NAMALWA (cell line): ENCODE measurements at places on chromosomes 5 and 9.
A peak's percentile ranks its signal among the peaks of the same experiment; 100 is the strongest.

- DNase-seq, result no peak
These were observed 43.1 kb downstream of the COL27A1 start for GRCh38 chr9:114198249-114199040.

DNA sequence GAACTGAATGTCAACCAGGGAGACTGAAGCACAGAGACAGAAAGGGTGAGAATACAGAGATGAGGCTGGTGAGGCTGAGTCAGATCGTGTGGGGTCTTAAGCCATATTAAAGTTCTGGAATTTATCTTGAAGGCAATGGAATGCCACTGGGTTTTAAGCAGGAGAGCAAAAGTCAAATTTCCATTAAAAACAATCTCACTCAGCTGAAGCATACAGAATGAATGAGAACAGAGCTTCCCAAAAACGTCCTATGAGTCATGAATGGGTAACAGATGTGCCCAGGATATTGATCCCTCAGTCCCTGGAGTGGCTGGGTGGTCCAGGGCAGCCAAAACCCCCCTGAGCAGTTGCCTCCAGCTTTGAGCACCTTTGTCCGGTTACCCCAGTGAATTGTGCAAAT lies 44.9 kb downstream of the PFDN1 start:
- no peak for DNase-seq

- DNase-seq, result no peak
These were observed 40.8 kb downstream of the CSF1R start for GRCh38 chr5:150045549-150045948.

DNA sequence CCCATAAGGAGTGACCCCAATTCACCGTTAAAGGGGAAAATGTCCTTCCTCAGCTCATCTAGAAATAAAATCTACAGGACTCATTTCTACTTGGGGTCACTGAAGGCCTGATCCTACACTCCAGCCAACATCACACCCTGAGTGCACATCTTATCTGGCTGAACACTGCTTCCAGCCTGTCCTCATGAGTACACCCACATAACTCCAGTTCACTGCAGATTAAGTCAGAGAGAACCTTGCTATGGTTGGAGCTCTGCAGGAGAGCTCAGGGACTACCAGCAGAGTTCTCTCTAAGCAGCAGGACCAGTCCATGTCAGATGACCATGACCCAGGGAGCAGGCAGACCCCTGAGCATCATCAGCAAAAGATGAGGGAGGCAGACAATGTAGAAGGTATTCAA lies 126.9 kb upstream of the MAP3K1 start:
- no peak for DNase-seq

GRCh38 chr9:112033237-112034215 lies 136.9 kb downstream of the UGCG start:
- DNase-seq, result no peak

DNA sequence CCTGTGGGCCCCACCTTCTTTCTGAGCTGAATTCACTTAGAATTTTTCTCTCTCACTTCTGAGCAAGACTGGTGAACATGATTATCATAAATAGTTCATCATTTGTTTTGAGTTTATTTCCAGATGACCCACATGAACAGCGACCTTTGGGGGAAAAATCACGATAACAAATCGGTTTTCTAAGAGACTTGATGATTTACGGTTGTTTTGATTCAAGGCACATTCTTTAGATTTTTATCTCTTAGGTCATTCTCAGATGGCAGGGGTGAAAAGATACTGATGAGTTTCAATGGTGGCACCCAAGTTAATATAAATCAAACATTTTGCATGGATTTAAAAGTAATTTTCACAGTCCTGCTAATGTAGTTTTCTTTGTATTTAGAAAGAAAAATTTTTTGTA lies 95.1 kb downstream of the DMXL1 start:
- DNase-seq, result no peak

DNA sequence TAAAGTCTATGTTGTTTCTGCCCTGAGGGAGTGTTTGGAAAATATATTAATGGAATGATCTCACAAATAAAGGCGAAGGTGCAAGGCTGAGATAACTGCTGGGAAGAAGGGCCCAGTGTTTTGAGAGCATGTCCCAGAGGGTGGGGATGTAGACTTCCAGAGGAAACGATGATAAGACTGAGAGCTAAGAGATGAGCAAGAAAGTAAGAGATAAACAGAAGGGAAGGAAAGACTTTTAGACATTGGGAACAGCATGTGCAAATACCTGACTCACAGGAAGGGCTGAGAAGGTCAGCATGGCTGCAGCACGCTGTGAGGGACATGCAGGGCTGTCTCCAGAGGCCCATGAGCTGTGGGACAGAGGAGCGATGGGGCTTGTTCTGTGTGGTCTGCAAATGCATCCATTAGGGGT lies 19.9 kb upstream of the ADRB2 start:
- no peak for DNase-seq

DNA sequence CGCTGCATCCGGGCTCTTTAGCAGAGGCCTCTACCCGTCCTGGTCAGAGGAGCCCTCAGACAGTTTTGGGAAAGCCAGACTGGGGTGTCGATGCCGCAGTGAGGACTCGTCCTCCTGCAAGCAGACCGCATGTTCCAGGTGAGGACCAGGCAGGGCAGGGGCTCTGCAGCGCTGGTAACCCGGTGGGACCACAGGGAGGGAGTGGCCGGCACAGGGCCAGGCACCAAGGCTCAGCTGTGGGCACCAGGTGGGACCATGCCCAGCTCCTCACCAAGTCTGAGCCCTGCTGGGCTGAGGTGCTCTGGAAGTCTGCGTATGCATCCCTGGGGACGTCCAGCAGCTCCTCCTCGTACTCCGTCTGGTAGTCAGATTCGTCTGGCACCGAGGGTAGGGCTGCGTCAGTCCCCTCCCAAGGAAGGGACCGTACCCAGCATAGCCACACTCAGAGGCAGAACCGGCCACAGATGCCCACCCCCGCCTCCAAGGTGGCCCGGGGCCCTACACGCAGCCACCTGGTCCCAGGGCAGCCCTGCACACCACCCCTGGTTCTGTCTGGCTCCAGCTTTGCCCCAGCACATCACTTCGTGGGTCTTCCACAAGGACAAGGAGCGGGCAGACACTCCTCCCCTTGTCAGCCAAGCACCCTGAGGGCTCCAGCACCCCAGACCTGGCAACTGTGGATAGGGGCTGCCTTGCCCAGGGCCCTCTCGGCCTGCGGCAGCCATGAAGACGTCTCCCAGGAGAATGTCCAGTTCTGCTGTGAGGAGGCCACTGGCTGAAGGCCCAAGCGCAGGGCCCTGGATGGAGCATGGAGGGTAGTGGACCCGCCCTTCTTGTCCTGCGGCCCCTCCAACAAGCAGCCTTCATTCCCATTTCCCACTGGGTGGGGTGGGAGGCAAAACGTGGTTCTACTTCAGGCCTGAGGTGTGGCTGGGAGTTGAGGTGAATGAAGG lies 1.5 kb upstream of the NSMF start:
- DNase-seq, result no peak

DNA sequence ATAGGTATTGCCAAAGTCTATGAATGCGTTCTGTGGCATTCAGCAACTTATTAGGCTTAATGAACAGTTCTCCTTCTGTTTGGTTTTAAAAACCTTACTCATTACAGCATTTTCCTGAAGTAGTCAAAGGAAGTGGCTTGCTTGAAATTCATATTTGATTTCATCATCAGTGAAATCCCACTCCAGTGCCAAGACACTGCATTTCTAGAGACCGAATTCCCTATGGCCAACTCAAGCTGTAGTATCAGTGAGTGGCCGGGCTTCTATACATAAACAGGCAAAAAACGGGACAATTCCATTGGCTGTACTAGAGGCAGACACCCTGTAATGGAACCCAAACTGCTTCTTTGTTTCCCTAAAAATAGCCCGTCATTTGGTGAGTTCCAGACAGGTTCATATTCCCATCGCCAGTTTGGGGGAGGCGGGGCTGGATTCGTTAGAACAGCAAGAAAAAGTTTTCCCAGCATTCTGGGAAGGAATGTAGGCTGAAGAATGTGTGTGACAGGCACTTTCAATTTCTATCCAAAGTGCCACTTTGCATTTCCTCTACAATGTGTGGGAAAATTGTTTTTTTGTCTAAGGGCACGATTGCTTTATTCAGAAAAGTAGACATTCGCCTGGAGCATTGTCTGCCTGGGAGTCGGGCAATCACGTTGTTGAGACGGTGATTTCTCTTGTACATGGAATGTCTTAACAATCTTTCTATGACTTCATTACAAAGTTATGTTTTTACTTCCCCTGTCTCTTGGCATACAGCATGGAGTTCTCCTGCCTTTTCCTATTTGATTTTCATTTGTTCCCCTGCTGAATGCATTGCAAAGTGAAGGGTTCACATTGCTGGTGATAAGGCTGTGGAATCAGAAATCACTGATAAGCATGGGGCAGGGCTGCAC lies 141.8 kb upstream of the MAST4 start:
- no peak for DNase-seq

- DNase-seq, result peak; percentile 57
These were observed 98.4 kb downstream of the FBXL7 start for GRCh38 chr5:15598294-15598902.

DNA sequence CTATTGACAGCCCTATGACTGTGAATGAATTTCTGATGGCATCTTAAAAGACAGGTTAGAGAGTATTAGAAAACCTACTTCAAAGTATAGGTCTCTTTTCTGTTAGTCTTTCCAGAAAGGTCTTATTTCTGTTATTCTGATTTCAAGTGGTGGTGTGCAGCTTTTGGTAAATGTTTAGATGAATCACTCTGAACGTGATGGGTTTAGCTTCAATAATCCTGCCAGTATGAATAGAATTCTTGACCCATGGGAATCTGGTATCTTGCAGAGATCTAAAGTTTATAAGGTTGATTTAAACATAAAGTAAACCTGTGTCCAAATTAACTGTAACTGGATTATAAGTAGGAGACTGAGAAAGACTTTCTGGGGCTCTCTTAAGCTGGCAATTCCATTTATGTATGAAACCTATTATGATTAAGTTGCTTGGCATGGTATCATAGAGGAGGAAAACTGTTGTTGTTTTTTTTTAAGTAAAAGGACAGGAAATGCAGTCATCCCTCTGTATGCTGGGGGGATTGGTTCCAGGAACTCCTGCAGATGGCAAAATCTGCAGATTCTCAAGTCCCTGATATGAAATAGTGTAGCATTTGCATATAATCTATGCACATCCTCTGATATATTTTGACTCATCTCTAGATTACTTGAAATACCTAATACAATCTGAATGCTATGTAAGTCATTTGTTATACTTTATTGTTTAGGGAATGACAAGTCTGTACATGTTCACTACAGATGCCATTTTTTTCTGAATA lies 77.0 kb upstream of the ADAMTS19 start:
- no peak for DNase-seq

GRCh38 chr9:37107701-37108100 lies 12.7 kb upstream of the ZCCHC7 start:
- no peak for DNase-seq

- no peak for DNase-seq
These were observed 69.2 kb upstream of the SH3GL2 start for GRCh38 chr9:17509701-17510100.

- DNase-seq, result no peak
These were observed 27.5 kb downstream of the B4GALT1 start for GRCh38 chr9:33139421-33140228.

DNA sequence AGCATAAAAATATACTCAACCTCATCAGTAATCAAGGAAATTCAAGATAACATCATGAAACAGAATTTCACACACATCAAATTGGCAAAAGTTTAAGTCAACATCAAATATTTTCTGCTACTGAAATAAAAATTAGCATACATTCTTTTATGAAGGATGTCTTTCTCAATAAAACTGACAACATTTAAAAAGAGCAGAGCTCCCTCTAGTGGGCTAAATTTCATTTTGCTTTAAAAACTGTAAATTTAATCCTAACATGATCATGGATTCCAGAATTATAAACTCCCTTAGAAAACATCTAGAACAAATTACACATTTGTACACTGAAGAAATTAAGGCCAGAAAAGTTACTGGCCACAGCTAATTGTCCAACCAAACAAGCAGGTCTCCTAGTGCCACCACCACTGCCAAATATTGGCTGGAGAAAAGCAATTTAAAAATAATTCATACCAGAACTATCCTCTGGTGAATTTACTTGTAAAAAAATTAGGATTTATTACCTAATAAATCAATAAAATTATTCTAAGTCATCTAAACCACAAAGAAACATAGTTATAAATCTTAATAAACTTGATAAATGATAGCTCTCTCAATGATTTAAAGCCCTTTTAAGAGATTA lies 31.2 kb downstream of the DEPDC1B start:
- DNase-seq, result peak; percentile 53

DNA sequence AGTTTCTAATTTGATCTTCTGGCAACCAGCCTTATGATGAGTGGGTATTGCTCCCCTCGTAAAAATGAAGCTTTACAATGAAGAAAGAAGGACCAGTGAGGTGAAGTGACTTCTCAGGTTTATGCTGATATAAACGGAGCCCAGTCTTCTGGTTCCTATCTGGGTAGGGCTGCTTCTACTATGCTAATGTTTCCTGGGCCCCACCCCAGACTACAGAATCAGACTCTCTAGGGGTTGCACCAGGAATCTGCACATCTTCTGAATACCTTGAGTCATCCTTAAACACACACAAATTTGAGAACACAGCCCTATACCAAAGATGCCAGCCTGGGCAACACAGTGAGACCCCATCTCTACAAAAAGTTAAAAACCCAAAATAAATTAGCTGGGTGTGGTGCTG lies 16.2 kb downstream of the BTF3 start:
- DNase-seq, result no peak
